Aorta (tissue), 5 donors: ENCODE measurements at places on chromosomes 12 and 14.

GRCh38 chr14:101233021-101233366 lies 328.3 kb upstream of the DIO3 start:
- no peak for DNase-seq

GRCh38 chr12:93550748-93551611 lies 21.5 kb upstream of the SOCS2 start:
- DNase-seq, result no peak

GRCh38 chr14:24394275-24394674 lies 4.5 kb upstream of the NYNRIN start:
- DNase-seq, result peak; percentile 1

GRCh38 chr12:53568809-53569557 lies 57.2 kb downstream of the ATF7 start:
- no peak for DNase-seq

- DNase-seq, result no peak
These were observed 103.8 kb downstream of the ACSS3 start for GRCh38 chr12:81181691-81182090.

DNA sequence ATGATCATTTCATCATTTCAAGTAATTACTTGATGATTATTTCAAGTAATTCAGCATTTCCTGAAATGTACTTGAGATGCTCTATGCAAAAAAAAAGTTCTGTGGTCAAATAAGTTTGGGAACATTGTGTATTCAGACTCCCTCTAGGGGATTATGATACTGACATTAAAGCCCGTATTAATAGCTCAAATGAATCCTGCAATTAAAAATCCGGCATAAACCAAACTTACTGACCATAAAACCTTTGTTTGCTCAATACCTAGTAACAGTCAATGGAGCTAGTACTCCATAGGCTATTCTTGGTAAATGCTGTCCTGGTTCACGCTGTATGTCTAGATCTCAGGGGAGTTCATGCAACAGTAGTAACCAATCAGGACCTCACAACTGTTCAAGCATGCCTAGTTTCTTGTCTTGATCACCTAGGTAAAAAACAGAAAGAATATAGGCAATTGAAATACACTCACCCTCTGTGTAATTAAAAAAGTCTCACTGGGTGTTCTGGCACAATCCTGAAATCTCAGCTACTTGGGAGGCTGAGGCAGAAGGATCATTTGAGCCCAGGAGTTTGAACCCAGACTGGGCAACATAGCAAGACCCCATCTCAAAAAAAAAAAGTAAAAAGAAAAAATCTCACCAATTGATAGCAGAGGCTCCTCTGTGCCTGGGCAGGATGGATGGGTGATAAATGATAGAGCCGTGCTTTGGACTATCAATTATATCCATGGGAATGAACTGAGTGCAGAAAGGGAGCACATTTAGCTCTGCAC lies 14.1 kb downstream of the ALDH1L2 start:
- no peak for DNase-seq

DNA sequence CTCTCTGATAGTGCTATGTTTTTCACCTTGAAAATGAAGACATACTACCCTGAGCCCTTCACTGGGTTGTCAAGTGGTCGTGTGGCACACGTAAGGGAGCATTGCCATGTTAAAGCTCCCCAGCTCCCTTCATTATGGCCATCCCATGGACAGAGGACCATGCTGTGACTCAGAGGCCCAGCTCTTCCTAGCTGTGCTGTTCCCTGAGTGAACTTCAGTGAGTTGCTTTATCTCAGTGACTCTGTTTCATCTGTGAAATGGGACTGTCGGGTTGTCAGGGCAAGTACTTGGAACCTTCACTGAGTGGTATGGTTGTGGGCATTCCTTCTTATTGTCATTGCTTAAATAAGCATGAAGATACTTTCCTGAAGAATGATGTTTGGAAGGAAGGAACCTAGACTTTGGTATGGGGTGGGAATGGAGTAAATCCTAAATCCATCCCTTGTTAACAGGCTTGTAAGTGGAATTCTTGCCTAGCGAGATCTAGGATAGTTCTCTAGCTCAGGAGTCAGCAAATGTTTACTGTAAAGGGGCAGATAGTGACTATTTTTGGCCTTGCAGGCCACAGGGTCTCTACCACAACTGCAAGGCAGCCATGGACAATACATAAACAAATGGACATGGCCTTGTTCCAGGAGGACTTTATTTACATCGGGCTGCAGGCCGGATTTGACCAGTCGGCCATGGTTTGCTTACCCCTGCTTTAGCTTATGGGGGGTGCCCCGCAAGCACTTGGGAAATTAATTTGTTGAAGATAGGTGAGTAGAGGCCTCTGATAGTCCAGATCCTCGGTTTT lies 283.5 kb downstream of the ZFP36L1 start:
- DNase-seq, result no peak

DNA sequence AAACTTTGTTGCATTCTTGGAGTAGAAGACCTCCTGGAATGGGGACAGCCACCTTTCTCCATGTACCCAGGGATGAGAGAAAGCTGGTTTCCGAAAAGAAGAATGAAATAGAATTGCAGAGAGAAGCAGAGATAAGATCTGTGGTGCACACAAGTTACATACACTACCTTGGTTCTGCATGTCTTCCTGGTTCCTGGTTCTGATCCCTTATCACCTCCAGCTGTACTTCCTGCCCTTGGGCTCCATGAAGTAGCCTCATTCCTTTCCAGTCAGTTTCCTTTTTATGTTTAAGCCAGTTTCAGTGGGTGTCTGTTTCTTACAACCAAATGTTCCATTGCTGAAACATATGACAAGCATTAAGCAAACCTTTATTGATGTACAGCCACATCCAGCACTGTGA lies 69.3 kb downstream of the FBXW8 start:
- DNase-seq, result no peak

- no peak for DNase-seq
These were observed 28.0 kb downstream of the TXNRD1 start for GRCh38 chr12:104243551-104243950.

- DNase-seq, result no peak
These were observed 43.9 kb upstream of the MDM1 start for GRCh38 chr12:68375756-68376695.

DNA sequence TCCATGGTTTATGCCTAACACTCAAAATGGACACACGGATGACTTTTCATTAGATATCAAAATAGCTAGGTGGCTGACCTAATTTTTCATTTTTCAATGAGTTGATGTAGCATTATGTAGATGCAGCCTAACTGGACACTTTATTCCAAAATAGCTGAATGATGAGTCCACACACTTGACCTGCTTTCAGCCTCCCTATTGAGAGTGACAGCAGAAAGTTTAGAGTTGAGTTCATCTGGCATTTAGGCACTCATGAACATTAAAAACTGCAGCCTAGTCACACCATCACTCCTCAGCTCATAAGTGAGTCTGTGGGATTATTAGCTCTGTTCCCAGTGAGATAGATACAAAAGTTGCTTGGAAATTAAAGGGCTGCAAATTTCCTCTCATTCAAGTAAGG lies 307.3 kb upstream of the PRKD1 start:
- no peak for DNase-seq
